ENCODE measurements at places on chromosomes 13 and 19.

DNA sequence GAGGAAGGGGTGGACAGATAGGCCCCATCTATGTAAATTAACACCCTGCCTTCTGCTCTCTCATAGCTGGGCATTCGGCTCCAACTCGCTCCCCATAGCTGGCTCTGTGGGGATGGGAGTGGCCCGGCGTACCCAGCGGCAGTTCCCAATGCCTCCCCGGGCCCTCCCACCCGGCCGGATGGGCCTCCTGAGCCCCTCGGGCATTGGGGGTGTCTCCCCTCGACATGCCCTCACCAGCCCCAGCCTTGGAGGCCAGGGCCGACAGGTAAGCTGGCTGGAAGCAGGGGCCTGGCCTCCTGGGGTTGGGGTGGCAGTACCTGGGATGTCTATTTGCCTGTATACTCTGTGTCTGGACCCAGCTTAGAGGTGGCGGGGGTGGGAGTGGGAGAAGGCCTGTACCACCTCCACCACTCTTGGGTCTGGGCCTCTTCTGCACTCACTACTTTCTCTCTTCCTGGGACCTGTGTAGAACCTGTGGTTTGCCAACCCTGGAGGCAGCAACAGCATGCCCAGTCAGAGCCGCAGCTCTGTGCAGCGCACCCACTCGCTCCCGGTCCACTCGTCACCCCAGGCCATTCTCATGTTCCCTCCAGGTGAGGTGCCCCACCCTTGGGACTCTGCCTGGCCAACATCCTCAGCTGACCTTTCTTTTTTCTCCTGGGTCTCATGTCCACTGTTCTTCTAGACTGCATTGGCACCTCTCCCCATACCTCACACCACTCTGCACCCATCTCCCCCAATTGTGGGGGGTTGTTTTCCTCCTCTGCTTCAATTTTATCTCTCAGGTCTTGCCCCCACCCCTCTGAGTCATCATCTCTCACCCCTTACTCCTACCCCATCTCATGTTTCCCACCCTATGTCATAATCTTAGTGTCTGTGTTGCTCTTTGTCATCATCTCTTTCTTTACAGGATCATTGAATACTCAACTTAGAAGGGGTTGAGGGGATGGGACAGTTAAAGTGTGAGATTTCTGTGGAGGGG lies 10.1 kb downstream of the PAF1 start:
- peak; percentile 51 for DNase-seq

GRCh38 chr13:27128825-27129627 lies 42.6 kb downstream of the USP12 start:
- DNase-seq, result no peak

DNA sequence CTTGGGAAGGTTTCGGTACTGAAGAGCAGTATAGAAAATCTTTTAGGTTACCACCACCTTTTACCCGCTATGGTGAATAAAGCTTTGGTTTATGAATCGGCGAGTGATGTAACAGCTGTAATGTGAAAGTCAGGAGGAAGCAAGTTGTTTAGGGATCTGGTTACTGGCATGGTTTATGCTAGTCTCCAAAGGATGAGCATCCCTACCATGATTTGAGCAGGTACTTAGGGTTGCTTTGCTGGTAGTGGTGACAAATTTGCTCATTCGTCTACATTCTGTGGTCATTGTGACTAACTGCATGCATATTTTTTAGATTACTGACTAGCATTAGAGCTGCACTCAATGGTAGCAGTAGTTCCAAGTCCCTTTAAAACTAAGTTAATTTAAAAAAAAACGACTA lies 104.1 kb downstream of the FRY start:
- no peak for DNase-seq

DNA sequence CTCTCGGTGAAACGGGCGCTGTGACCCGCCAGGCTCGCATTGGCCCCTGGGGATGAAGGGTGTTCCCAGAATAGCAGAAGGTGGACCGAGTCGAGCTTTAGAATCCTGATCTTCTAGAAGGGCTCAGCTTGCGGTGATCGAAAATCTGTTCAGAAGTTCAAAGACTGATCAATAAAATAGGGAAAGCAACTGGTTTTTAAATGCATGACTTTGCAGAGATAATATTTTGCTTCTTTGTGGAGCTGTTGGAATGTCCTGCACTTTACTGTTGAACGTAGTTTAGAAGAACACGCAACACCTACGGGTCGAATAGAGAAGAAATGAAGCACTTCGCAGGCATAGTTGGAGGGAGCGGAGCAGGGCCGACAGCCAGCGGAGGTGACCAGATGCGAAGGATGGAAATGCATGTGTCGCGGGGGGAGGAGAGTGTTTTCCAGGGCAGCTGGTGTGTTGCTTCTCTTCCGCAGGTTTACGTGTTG lies 766 bp downstream of the CEBPG start:
- no peak for DNase-seq

GRCh38 chr19:55340784-55341147 lies 1.1 kb downstream of the KMT5C start:
- peak; percentile 64 for DNase-seq

DNA sequence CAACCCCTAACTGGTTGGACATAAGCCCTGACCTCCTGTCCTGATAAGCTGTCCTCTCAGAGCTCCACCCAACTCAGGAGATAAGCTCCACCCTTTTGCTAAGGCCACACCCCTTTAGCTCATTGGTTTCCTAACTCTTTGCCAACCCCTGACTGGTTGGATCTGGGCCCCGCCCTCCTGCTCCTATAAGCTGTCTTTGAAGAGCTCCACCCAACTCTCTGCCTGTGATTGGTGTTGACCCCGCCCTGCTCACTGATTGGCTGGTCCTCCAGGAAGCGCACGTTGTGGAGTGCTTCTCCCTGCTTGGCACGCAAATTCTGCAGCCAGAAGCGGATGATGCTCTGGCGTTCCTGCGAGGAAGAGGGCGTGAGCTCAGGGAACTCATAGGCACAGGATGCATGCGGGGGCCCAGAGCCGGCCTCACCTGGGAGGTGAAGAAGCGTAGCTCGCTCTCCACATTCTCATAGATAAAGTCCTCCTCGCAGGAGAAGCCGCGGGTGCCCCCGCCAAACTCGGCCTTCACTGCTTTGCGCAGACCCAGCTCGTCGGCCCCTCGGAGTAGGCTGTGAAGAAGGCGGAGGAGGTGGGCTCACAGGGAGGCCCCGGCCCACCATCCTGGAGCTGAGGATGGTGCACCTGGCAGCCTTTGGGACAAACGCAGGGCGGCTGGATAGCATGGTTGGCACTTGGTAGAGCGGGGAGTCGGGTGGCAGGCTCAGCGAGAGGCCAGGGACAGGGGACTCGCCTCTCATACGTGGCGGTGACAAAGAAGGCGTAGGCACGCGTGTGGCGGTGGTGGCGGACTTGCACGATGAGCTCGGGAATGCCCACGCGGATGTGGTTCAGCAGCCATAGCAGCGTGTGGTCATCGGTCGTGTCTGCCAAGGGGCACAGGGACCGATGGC lies 1.7 kb downstream of the ANO8 start:
- peak; percentile 73 for DNase-seq

DNA sequence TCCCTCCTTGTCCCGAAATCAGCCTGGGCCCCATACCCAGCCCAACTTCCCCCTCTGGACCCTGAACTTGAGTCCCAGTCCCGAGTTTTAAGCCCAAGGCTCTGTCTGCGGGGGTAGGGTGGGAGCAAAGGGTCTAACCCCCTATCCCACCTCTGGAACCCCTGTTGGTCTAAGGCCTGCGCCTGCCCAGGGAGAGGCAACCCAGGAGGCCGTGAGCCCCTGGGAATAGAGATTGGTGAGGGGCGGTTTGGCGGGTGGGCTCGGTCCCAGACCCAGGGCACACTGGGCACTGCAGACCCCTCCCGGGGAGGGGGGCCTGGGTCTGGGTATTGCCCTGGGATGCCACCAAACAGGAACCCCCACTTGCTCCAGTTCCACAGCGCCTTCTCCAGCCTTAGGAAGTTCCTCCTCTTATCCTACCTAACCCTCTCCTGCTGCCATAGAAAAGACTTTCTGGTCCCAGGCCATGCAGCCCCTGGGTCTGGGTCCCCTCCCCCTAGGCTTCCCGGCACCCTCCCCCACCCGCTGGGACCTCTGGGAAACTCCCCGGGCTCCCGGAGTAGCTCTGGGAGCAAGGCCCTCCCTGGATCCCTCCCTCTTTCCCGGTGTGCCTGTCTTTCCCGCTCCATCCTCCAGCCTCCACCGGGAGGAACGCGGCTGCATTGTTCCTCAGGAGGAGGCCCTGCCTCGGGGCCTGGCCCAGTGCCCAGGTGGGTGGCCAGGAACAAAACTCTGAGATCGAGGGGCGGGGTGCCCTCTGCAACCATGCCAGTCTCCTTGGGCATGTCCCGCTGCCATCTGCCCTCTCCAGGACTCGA lies 33.6 kb upstream of the NANOS3 start:
- DNase-seq, result peak; percentile 74

- no peak for DNase-seq
These were observed 1006.2 kb upstream of the PRR20A start for GRCh38 chr13:56134524-56134923.

- no peak for DNase-seq
These were observed 190.9 kb downstream of the KLF12 start for GRCh38 chr13:73943137-73943964.

- DNase-seq, result no peak
These were observed 10.6 kb downstream of the PIAS4 start for GRCh38 chr19:4018140-4018613.

DNA sequence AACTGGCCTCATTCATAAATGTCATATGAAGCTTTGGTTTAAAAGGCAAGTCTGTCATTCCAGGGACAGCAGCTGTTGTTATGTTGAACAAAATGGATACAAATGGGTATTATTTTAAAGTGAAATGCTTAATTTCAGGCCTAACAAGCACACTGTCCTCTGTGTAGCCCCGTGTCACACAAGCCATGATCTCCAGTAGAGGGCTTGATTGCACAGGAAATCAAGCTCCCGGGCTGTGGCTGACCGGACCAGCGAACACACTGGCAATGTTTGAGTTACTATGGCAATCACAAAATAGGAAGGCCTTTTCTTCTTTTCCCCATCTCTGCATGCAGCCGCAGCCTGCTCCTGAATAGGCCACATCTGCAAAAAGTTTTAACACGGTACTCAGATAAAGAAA lies 64.0 kb upstream of the GSX1 start:
- no peak for DNase-seq

DNA sequence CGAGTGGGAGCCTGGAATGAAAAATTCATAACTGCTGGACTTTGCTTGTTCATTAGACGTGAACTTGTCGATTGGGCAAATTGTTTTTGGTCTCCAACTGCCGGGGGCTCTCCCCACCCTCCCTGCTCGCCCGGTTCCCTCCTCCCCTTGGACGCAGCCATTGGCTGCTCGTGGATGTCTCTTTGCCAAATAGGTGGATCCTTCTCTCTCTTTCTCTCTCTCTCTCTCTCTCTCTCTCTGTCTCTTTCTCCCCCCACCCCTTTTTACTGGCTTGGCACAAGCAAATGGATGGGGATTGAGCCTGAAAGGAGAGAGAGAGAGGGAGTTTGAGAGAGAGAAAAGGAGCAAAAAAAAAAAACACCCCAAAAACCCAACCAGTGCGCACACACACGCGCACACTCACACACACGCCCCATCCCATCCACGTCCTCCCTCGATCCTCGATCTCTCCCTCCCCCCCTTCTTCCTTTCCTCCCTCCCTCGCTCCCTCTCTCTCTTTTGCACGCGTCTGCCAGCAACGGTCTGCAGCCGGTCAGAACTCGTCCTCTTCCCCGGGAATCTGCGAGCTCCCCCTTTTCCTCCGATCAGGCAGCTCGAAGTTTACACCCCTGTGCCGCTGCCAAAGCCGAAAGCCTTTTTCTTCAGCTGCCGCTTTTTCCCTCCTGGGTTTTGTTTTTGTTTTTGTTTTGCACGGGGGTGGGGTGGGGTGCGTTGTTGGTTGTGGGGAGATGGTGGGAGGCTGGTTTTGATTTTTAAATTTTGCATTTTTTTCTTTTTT lies 27.8 kb downstream of the NFIX start:
- peak; percentile 94 for DNase-seq

GRCh38 chr19:32599736-32600157 lies 18.8 kb downstream of the PDCD5 start:
- DNase-seq, result no peak

DNA sequence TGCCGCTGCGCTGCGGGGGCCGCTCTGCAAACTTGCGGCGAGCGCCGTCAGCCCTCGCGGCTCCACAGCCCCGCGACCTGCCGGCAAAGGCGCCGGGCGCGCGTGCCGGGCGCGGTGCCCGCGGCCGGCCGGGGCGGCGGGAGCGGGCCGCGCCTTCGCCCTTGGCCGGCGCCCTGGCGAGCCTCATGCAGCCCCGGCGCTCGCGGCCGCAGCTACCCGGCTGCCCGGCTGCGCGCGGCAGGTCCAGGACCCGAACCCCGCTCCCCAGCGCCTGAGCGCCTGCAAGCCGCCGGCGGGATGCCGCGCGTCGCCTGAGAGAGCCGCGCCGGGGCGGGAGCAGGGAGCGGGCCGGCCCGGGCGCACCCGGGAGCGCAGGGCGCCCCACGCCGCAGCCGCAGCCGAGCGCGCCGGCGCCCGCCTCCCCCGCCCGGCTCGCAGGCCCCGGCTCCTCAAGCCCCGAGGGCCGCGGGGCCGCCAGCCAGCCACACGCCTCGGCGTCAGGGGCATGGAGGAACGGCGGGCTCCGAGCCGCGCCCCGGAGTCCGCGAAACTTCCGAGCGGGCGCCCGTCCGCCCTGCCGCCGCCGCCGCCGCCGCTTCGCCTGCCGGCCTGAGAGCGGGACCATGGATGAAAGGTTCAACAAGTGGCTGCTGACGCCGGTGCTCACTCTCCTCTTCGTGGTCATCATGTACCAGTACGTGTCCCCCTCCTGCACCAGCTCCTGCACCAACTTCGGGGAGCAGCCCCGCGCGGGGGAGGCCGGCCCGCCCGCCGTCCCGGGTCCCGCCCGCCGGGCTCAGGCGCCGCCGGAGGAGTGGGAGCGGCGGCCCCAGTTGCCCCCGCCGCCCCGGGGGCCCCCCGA lies 564 bp downstream of the HS6ST3 start:
- DNase-seq, result peak; percentile 14

DNA sequence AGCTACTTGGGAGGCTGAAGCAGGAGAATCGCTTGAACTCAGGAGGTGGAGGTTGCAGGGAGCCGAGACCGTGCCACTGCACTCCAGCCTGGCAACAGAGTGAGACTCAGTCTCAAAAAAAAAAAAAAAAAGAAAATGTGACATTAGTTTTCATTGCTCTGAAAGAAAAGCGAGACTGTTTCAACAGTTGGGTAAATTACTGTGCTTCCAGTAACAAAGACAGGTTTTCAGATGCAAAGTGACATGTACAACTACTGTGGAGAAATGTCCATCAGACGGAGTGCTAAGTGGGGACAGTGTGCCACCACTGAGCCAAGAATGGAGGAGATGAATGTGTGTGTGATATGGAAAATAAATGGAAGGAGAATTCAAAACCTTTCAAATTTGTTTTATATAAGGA lies 24.2 kb upstream of the SLC15A1 start:
- no peak for DNase-seq

- no peak for DNase-seq
These were observed 360.0 kb downstream of the DCT start for GRCh38 chr13:94119360-94119936.

- DNase-seq, result no peak
These were observed 326.2 kb upstream of the GPC6 start for GRCh38 chr13:92900446-92900845.

GRCh38 chr13:65677906-65678305 lies 1552.2 kb downstream of the PCDH9 start:
- DNase-seq, result no peak
